ENCODE measurements at places on chromosomes 4 and X.

DNA sequence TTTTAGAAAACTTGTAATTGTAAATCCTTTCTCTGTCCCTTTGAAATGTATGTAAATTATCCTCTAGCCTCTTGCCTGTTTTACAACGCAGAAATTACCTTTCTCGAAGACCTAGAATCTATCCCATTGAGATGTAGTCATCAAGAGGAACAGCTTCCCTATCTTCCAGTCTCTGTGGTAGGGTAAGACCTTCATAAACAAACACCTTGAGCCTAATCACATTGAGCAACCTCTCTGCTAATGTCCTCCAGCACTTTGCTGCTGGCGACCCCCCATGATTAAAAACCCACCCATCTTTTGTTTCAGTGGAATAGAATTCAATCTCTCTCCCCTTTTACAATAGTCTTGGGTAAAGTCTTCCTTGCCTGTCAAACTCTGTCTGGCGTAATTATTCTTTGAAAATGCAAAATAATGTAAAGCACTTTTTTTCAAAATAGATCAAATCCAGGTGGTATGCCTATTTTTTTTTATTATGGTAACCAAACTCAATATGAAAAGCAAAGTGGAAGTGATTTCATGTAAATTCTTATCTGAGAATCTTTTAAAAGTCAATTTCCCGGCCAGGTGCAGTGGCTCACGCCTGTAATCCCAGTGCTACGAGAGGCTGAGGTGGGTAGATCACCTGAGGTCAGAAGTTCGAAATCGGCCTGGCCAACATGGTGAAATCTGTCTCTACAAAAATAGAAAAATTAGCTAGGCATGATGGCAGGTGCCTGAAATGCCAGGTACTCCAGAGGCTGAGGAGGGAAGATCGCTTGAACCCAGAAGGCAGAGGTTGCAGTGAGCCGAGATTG, 237.9 kb downstream of the GRXCR1 start:
- DNase-seq: no peak

DNA sequence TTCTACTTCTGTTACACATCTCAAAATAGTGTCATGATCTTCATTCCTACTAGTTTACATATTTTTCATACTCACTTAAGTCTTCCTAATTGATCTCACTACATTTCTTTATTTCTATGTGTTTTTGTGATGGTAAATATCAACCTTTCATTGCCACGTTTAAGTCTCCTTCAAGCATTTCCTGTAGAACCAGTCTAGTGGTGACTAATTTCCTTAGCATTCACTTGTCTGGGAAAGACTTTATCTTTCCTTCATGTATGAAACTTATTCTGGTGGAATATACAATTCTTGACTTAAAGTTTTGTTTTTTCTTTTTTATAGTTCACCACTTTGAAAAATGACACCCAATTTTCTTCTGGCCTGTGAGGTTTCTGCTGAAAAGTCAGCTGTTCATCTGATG, 181.4 kb upstream of the NEIL3 start:
- DNase-seq: no peak

GRCh38 chr4:8340781-8341241, 71.3 kb downstream of the HTRA3 start:
- DNase-seq: no peak

- no peak for DNase-seq
These were observed 407.9 kb upstream of the TENM3 start for GRCh38 chr4:181835348-181835747.

DNA sequence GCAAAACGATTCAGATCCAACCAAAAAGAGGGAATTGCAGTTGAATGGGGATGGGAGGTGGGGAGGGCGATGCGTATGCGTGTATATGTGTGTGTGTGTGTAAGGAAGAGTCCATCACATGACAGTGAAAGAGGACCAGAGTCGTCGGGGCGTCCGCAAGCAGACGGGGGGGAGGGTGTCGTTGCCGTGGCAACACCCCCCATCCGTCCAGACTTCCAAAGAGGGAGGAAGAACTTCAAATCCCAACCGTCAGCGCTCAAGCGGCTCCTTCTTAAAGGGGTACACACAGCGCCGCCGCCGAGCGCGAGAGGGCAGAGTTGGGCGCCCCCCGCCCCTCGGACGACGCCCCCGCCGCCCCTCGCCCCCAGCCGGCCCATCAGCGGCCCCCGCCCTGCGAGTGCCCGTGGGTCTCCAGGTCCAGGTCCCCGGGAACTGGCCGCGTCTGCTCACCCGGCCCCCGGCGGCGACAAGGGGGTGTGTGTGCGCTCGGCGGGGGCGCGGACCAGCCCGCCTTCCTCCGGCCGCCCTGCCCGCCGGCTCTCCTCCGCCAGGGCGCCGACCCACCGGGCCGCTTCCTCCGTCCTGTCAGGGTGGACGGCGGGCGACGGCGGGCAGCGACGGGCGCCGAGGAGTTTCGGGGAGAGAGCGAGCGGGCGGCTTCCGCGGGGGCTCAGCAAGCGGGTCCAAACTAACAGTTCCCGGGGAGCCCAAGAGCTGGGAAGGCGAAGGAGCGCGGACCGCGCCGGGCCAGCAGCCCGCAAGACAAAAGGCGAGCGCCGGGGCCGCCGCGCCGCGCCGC, 685 bp downstream of the LCORL start:
- peak; percentile 32 for DNase-seq

DNA sequence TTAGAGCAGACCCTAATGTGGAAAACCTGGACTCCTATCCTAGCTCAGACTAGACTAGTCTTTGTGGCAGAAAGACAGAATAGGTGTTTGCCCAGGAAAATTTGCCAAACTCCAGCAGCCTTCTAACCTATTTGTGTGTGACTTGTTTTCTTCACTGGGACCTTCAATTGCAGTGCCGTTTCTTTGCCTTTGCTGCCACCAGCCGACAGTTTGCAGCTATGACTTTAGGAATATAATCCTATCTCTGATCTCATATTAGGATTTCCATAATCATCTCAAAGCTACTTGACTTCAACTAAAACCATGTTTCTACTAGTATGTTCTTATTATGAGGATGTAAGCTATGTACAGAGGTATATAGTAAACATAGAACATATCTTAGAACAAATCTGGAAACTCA, 60.2 kb upstream of the PGAM4 start:
- DNase-seq: peak; percentile 4

DNA sequence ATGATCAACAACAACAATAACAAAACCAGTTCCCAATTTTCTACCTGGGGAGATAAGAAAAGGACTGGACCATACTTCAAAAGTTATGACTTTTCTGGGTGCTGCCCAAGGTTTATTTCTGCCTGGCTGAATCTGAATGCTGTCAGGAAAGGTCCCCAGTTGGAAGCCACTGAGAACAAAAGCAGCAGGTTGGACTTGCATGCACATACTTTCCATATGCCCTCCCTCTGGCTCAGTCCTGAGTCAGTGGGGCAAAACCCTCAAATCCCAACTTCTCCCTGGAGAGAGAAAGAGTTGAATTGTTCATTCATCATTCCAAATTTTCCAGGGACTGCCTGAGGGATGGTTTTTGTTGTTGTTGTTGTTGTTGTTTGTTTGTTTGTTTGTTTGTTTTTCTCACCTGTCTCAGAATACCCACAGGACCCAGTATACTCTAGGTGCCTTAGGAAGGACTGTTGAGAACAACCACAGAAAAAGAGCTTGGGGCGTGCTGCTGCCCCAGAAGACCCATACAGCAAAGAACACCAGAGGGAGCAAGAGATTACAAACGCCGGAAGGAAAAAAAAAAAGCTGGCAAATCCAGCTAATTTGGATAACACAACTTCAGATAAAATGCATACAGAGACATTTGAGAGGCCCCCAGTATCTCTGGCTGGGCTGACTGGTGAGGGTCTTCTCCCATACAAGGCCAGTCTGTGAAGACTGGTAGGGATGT, 138.9 kb upstream of the INPP4B start:
- no peak for DNase-seq

DNA sequence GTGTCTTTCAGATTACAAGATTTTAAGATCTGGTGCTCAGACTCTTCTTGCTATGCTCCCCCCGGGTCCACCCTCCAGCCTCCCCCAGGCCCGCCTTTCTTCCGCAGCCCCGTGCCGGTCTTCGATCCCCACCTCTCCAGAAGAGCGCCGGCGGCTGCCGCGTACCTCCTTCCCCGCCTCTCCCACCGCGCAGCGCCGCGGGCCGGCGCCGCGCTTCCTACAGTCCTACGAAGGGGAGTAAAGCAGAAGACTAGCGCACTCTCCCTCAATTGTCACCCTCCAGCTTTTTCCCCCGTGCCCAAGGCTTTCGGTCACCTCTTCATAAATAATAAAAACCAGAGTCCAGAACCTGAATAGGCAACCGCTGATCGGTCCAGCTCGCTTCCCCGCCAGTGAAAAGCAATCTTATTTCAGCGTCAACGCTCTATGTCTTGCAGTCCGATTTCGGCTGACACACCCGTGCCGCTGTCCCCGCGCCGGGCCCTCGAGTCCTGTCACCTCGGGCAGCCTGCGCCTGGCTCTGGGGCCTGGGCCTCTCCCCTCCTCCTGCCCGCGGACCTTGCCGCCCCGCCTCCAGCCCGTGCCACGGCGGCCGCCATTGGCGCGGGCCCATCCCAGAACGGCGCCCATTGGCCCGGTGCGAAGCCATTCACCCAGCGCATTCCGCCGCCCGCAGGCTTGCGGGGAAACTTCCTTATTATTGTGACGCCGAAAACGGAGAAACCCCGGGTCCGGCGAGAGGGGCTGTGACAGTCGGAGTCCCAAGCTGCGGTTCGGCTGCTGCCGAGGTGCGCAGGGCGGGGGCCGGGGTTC, at the start of gene HERC3:
TSS of gene HERC3 (plus strand) at position 694 of the 813 bp plus-strand sequence. CDS start 13,344 bp downstream, outside the sequence.
- peak; percentile 37 for DNase-seq

- DNase-seq: no peak
These were observed 162.8 kb downstream of the PPP1R2C start for GRCh38 chrX:42615161-42615563.

DNA sequence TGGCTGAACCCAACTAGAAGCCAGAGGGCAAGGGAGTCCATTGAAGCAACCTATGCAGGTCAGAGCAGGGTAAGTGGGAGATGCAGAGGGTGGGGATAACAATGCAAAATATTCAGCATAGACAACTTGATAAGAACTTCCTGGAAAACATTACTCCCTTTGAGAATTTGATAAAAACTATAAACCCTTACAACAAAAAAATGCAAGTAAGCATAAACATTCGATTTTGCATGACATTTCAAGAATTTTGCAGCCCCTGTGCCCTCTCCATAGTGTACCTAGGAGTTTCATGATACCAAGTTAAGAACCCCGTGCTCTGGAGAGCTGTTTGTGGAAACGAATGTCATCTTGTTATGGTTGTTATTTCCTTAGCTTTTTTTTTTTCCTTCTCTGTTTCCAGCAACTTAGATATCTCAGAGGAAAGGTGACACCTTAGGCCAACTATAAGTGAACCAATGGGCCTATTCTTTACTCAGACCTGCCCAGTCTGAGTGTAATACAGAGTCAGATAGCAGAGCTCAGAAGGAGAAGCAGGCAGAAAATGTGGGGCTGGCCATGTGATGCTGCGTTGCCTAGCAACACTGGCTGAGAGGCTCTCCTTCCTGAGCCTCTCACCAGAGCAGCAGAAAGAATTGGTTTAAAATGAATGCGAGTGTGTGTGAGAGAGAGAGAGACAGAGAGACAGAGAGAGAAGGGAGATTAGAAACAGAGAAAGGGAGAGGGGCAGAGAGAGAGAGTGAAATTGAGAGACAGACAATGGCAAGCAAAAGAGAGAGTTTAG, 36.7 kb upstream of the GABRQ start:
- no peak for DNase-seq

- no peak for DNase-seq
These were observed 10.5 kb downstream of the PTTG2 start for GRCh38 chr4:37970702-37971101.

DNA sequence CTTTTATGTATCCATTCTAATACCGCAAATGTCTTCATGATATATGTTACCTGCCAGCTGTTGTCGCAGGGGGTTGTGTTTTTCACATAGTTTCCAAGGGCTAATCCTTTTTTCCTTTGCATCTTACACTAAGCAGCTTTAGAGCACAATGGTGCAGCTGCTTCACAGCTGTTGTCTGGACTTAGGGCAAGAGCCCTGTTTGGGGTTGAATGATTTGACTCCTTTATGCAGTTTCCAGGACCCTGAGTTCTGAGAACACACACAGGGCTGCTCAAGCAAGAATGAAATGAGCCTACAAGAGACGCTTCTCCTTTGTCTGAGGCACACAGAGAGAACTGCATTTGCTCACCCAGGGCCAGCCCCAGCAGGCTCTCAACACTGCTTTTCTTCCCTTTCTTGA, 20.2 kb downstream of the CCNG2 start:
- no peak for DNase-seq

DNA sequence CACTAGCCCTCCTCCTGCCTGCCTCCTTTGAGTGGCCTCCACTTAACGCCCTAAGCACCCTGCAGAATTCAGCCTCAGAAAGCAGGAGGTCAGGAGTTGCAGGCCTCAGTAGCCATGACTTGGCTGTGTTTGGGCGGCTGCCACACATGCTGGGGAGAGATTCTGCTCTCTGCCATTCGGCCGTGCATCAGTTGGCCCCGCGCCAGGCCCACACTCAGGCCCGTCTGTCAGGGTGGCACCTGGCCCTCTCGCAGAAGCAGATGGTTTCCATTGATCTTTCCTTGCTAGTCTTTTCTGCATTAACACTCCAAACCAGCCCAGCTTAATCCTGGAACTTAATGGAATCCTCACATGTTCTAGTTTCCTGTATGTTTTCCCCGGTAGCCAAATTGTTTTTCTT, 30.7 kb upstream of the ATP6AP2 start:
- no peak for DNase-seq

GRCh38 chr4:106329041-106329618, 12.8 kb downstream of the AIMP1 start:
- DNase-seq: no peak

- no peak for DNase-seq
These were observed 314.6 kb downstream of the STPG2 start for GRCh38 chr4:97828646-97829045.

DNA sequence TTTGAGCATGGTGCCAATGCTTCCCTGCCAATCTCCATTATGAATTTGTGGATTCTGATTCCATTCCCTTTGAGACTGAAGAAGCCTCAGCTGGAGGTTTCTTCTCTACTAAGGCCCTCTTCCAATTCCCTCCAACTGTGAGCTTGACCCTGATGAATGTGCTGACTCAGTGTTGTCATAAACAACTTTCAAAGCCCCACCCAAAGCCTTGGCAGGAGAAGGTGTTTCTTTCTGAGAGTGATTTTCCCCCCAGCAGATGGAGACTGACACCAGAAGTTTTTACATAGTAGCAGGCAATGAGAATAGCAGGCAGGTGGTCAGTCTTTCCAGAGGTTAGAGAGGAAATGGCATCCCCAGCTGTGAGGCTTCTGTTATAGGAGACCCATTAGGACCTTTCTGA, 53.1 kb downstream of the OCRL start:
- no peak for DNase-seq

DNA sequence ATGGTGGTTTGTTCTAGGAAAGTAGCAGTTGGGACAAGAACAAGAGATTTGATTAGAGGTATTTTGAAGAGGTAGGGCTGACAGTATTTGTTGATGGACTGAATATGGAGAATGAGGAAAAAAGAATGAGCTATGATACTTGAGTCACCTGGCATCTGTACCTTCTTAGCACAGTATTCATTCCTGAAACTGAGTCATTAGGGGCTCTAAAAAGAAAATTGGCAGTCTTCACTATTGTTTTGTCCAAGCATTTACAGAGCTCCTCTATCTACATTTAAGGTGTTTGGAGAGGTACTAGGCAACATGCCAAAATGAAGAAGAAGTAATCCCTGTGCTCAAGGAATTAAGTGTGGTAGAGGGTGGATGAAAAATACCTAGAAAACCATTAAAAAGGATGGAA, 165.8 kb downstream of the SHROOM4 start:
- DNase-seq: no peak

Data from AG09309 (cell line).